ENCODE measurements at places on chromosomes 11 and 22.
A peak's percentile ranks its signal among the peaks of the same experiment; 100 is the strongest.

- DNase-seq, result peak; percentile 38
Measured at GRCh38 chr11:75214411-75214821, 26.2 kb upstream of the TPBGL start.

DNA sequence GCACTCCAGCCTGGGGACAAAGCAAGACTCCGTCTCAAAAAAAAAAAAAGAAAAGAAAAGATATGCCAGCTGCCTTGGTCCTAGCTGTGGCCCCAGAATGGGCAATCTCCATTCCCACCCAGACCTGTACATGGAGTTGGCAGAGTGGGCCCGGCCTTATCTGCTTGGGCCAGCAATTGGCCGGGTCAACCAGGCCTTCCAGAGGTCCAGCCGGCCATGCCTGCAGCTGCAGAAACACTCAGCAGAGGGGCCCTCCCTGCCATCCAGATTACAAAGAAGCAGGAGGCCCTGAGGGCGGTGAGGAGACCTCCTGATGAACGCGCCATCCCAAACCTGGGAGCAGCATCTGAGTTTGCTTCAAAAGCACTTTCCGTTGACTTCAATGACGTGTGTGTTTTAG lies 26.9 kb upstream of the ARFGAP3 start:
- DNase-seq, result no peak

GRCh38 chr11:33391893-33392251 lies 134.7 kb downstream of the HIPK3 start:
- DNase-seq, result no peak

- no peak for DNase-seq
Measured at GRCh38 chr11:110453684-110454354, 24.1 kb downstream of the FDX1 start.

DNA sequence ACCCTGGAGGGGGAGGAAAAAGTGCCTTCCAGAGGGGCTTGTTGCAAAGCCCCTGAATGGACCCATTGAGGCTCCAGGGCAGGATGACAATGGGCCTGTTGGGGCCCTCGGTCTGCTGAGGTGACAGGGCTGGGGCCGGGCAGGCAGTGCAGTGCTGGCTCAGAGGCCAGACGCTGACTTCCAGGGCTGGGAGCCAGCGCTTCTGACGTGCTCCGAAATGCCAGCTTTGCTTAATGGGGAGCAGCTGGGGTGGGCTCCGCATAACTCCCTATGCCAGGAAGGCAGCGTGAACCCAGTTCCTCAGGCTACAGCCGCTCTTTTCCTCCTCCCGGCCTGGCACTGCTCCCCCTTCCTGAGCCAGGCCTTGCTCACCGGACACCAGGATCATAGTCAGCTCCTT lies 17.7 kb downstream of the NAV2 start:
- DNase-seq, result peak; percentile 55

Data from head of caudate nucleus (tissue), 42 donors.